Psoas muscle (tissue), 8 donors: ENCODE measurements at places on chromosomes 5 and 9. TPM values are rescaled to one million over a fixed set of nuclear protein-coding genes. Genes with fewer than 3 reads are reported as not detected.

Gene PCDH12
- total RNA-seq, result 6.0 TPM

DNA sequence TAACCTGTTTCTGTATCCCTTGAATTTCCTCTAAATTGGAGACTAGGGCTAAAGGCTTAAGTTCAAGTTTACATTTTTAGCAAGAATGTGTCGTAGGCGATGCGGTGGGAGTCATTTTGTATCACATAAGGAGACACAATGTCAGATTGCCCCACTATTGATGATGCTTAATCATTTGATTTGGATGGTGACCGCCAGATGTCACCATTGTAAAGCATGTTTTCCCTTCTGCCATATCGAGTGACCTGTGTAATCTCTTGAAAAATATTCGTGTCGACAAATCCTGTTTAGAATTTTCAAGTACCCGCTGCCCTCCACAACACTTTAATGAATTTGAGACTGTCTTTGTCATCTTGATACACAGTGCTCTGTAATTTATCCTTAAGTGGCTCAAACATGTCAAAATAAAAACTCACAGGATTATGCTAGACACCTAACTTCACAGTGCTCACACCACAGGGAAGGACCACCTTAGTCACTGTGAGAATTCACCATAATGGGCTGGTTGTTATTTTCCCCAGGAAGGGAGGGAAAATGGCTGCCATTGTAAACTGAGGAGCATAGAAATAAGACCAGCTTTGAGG lies 34.5 kb upstream of the SLC46A2 start:
- DNase-seq, result no peak
- H3K4me3 ChIP-seq, result no peak overlapping the region
- H3K27me3 ChIP-seq, result no peaks in the 10 kb centered on the region

- DNase-seq, result no peak
- no peaks in the 10 kb centered on the region for H3K36me3 ChIP-seq
- no peaks in the 10 kb centered on the region for H3K27me3 ChIP-seq
Observed at GRCh38 chr9:2228641-2229040, 213.5 kb downstream of the SMARCA2 start.

- no peak overlapping the region for H3K4me3 ChIP-seq
- H3K27ac ChIP-seq, result no peak overlapping the region
- no peaks in the 10 kb centered on the region for H3K27me3 ChIP-seq
- no peaks in the 10 kb centered on the region for H3K36me3 ChIP-seq
- DNase-seq, result no peak
- no peaks in the 10 kb centered on the region for H3K4me1 ChIP-seq
Observed at GRCh38 chr9:36948051-36948450, 86.0 kb downstream of the PAX5 start.
